ENCODE measurements at places on chromosomes 7 and 10.

- no peak for DNase-seq
Observed at GRCh38 chr7:137771273-137771672, 75.5 kb downstream of the DGKI start.

DNA sequence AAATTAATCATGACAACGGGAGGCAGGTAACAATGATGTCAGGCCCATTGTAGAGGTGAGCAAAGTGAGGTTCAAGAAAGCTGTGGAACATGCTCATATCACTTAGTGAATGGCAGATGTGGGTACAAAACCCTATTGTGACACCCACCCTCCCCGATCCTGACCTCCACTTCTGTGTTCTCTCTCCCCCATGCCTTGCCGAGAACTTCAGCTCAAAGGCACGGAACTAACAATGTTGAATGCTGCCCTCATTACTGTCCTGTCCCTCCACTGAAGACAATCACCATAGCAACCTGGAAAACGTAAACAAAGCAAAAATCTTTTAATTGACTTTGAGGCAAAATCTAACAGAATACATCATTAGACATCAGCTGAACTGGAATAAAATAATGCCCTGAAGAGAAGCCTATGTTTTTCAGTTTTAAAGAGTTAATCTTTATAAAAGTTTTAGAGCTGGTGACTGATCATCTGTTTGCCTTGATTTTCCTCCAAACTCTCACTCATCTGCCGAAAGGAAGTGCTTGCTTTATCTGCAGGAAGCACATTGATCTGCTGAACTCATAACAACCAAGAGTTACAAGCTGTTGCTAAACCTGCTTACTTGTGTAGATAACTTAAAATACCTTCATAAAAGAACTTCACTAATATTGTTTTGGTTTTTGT lies 133.6 kb downstream of the CUBN start:
- no peak for DNase-seq

DNA sequence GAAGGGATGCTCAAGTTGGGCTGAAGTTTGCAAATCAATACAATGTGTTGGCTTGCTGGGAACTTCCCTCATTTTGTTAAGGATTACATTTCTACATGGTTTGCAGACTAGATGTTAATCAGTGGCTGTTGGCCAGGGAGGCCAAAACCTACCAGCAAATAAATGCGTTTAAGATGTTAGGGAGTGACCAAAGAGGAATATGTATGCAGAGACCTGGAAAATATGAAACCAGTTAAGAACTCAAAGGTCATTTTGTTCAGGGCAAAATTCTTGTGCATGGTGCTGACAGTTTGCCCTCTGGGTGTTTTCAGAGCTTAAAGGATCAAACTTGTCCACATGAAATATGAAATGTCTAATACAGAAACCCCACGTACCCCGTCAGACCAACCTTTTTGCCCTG lies 30.3 kb downstream of the GATA3 start:
- no peak for DNase-seq

DNA sequence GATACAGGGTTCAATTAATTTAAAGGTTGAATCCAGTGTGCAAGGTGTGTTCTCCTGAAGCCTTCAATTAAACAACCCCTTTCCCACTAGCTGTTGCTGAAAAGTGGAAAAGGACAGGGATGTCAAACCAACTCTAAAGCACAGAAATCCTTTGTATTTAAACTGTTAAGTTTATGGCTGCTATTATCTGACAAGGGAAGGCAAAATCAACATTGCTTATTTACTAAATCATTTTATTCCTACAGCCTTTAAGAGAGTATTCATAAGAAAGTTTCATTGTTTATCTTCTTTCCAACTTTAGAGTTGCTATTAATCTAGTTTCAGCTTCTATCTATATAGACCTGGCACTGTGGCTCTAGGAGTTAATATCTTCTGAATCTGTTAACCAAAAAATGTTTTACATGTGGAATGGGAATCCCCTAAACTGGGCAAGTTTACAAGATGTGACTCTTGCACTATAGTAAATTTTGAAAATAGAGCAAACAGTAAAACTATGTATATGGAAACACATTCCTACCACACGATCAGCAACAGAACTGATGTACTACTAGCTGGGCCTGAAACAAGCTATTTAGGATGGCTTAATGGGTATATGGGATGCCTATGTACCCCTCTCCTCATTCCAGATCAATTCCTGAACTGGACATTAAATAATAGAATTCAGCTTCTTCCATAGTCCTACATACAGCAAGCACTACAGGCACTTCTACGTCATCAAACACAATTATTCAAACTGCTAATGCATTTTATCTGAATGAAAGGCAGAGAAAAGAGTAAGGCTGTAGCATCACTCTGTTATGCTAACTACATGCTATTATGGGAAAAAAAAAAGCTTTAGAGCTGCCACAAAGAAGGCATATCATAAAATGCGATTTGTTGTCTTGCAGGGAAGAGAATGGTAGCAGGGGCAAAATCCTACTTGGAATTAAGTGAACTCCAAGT lies 52.8 kb downstream of the CDK6 start:
- DNase-seq: no peak

- DNase-seq: no peak
Observed at GRCh38 chr10:79182781-79183467, 114.2 kb downstream of the ZMIZ1 start.

DNA sequence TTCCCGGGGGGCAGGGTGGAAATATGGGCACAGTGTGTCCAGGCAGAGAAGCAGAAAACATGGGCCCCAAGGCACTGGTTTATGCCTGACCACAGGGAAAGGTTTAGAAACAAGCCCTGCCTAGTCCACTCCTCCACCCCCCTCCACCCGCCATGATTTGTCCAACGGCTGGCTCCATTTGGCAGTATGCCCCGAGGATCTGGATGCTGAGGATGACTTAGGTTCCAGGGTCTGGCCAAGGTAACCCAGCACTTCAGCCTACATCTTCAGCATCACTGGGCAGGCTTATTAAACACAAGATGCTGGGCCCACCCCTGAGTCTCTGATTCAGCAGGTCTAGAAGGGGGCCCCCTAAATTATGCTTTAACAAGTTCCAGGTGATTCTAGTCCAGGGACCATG lies 121.9 kb downstream of the RALA start:
- no peak for DNase-seq

DNA sequence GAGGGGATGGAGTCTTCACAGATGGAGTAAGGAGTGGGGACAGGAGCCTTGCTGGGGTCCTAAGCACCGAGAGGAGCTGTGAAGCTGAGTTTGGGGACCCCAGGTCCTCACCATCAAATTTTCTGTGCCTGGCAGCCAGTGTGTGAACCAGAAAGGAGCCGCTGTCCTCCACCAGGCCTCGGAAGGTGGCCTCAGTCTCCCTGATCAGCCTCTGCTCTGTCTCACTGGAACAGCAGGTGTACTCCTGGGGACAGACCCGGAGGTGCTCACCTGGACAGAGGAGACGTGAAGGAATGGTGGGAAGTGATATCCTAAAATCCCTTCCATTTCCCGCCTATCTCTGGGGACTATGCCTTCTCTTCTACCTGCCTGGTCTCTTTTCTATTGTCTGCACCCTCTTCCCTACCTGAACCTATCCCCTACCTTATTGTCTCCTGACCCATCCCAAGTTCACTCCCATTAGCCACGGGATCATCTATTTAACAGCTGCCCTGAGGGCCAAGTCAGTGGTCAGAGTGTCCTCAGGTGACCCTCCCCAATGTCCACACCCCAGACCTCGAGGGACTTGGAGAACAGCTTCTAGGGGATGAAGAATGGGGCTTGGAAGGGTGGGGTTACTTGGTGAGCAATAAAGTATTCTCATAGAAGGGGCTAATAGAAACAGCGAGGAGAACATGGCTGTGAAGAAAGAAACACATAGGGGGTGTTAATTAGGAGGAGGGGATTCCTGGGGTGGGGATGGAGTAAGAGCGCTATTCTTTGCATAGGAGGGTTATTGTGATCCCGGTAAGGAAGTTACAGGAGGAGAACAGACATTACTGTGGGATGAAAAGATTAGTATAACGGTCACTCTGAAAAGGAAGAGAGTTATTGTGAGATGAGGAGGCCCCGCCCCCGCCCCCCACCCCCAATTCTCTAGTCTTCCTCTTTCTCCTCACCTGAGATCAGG lies 811 bp downstream of the GPC2 start:
- no peak for DNase-seq

DNA sequence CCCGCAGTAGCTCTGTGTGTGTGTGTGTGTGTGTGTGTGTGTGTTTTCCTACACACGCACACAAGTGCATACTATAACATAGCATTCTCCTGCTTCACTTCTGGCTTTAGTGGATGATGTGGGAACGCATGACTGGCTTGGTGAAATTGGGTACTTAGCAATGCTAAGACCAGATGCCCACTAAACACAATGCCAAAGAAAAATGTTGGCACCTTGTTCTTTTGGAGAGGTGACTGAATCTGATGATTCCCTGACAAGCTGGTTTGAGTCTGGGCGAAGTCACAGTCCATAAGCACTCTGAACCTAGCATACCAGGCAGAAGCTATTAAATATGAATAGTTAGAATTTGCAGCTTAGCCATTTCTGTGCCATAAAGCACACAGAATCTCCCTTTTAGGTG lies 68.0 kb upstream of the CDCA7L start:
- DNase-seq: no peak

- no peak for DNase-seq
Observed at GRCh38 chr10:22489975-22490374, 144.7 kb downstream of the SPAG6 start.

- no peak for DNase-seq
Observed at GRCh38 chr10:43415544-43415943, 6.6 kb upstream of the HNRNPF start.

DNA sequence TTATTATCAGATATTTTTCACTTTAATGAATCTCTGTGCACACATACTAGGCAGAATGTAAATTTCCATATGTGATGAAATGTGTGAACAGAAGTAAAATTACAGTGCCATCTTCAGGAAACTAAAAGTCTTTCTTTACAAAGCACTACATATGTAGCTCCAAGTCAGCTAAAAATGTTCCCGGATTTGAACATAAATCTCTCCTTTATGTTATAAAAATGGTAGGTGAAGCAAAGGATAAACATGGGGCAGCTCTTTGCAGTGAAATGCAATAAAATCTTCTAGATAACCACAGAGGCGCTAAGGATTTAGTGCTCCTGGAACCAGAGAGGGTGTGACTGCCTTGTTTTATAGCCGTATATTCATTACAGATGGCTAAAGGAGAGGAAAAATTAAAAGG lies 104.9 kb upstream of the C7orf33 start:
- no peak for DNase-seq

- no peak for DNase-seq
Observed at GRCh38 chr7:1853986-1854865, 184.1 kb downstream of the ELFN1 start.

- DNase-seq: no peak
Observed at GRCh38 chr7:37713613-37714012, 30.0 kb downstream of the GPR141 start.

DNA sequence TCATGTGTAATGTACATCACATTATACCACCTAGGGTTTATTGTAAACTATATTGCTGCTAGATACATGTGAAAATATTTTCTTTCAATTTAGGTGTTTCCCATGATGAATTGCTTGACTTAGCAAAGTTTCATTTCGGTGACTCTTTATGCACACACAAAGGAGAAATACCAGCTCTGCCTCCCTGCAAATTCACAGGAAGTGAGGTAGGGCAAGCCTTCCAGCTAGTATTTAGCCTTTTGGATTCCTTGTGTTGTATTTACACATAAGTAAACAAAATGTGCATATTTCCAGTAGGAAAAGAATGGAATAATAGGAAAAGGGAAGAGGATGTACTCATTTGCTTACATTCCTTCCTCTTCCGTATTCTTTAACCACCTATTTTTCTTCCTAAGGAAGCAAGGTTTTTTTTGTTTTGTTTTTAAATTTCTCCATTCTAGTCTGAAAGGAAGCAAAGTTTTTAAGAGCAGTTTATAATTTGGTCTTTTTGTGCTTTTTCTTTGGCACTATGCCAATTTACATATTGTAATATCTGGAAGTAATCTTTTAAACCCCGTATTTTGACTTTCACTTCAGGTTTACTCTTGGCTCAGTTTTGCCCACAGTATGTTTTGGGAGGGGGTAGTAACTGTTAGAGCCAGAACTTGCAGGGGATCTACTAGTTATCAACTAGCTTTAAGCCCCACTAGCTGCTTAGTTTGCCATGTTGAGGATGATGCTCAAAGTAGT lies 10.4 kb downstream of the PMPCB start:
- no peak for DNase-seq

DNA sequence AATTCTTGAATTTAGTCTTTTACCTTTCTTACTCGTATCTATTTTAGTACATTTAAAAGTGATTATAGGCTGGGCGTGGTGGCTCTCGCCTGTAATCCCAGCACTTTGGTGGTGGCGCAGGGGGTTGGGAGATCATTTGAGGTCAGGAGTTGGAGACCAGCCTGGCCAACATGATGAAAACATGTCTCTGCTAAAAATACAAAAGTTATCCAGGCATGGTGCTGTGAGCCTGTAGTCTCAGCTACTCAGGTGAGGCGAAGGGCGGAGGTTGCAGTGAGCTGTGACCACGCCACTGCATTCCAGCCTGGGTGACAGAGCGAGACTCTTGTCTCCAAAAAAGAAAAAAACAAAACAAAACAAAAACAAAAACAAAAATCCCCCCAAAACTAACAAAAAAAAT lies 12.2 kb downstream of the PRKCQ start:
- no peak for DNase-seq

- DNase-seq: no peak
Observed at GRCh38 chr7:103951311-103951710, 38.1 kb downstream of the RELN start.

GRCh38 chr7:21962677-21963076 lies 17.0 kb upstream of the CDCA7L start:
- DNase-seq: no peak

Measured in SIG-M5 (cell line).